Activated CD8-positive, alpha-beta memory T cell treated with anti-CD3 and anti-CD28 coated beads, Interleukin-2, amount 50 U/mL, for 4 hours (primary cell): ENCODE measurements at places on chromosomes 12 and 14.
A peak's percentile ranks its signal among the peaks of the same experiment; 100 is the strongest.

DNA sequence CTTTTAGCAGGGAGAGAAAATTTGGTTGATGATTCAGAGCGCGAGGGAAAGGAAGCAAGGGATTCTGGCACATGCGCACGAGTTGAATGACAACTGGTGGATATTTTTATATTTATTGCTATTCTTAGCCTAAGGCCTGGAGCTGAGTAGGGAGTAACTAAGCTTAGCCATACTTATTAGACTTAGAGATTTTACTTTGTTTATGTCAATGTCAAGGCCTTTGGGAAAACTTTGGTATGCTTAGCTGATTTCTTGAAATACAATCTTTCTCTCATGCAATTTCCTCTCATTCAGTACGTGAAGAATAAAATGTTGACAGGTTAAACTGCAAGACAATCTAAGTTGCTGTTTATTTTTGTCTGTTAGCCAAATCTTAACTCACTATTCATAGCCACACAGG, 101.1 kb downstream of the CRADD start:
- DNase-seq: no peak

GRCh38 chr12:4031703-4032291, 158.6 kb upstream of the PARP11 start:
- no peak for DNase-seq

GRCh38 chr14:86039176-86039575, 509.2 kb downstream of the FLRT2 start:
- no peak for DNase-seq

DNA sequence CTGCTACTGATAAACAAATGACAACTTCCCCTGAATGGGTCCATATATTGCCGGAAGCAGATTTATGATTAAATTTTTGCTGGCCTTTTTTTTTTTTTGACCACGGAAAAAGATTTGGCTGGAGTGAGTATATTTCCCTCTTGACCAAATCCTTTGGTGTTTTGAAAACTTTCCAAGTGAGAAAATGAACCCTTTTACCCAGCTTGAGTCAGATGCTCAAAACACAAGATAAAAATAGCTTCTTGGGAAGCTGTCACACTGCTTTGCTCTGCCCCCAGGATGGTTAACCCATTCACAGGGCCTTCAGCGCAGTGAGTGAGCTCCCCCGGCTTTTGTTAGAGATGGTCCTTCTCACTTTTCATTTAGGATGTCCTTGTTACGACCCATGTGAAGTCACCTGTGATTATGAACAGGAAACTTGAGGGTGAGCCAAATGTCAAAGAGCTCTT, 224.3 kb downstream of the PELI2 start:
- DNase-seq: no peak

DNA sequence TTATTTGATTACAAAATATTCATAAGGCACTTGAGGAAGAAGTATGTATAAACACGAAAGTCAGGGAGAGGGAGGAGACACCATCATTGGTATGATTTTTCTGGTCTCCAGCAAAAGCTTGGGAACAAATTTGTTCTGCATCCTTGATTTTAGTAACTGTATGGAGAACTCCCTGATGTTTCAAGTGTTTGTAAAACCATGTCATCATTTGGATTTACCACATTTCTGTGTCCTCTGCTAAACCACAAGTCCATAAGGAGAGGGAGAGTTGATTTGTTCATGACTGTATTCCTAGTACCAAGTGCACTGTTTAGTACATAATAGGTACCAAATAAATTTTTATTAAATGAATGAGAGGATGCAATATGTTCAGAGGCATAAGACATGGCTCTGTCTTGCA, 181.1 kb downstream of the BTG1 start:
- no peak for DNase-seq

GRCh38 chr12:20474016-20474415, 105.7 kb downstream of the PDE3A start:
- DNase-seq: no peak

DNA sequence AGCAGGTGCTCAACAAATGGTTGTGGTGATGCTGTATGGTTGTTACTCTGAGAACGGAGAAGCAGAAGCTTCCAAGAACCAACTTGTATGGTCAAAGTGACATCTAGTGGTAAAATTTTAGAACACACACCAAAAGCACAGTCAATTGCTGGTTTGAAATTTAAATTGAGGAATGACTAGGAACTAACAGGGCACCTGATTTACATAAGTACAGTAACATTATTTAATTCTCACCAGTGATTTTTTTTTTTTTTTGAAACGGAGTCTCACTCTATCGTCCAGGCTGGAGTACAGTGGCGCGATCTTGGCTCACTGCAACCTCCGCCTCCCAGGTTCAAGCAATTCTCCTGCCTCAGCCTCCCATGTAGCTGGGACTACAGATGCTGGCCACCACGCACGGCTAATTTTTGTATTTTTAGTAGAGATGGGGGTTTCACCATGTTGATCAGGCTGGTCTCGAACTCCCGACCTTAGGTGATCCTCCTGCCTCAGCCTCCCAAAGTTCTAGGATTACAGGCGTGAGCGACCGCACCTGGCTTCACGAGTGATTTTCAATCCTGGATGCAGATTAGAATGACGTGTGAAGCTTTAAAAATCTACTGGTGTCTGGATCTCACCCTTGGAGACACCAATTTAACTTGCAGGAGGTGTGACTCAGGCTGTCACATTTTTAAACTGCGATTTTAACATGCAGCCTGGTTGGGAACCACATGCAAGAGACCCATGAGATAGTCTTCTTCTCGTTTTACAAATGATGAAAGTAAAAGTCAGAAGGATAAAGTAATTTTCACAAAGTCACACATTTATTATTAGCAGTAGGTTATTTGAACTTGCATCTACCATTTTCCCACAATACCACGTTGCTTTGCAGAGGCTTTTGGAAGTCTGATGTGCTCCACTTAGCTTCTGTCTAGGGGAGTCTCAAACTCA, 14.1 kb upstream of the NUMB start:
- DNase-seq: no peak

- DNase-seq: no peak
These were observed 1.0 kb downstream of the PGF start for GRCh38 chr14:74954232-74954946.

GRCh38 chr12:93297032-93297431, 80.7 kb upstream of the NUDT4 start:
- DNase-seq: no peak

GRCh38 chr12:51744235-51744634, 104.3 kb downstream of the FIGNL2 start:
- no peak for DNase-seq

DNA sequence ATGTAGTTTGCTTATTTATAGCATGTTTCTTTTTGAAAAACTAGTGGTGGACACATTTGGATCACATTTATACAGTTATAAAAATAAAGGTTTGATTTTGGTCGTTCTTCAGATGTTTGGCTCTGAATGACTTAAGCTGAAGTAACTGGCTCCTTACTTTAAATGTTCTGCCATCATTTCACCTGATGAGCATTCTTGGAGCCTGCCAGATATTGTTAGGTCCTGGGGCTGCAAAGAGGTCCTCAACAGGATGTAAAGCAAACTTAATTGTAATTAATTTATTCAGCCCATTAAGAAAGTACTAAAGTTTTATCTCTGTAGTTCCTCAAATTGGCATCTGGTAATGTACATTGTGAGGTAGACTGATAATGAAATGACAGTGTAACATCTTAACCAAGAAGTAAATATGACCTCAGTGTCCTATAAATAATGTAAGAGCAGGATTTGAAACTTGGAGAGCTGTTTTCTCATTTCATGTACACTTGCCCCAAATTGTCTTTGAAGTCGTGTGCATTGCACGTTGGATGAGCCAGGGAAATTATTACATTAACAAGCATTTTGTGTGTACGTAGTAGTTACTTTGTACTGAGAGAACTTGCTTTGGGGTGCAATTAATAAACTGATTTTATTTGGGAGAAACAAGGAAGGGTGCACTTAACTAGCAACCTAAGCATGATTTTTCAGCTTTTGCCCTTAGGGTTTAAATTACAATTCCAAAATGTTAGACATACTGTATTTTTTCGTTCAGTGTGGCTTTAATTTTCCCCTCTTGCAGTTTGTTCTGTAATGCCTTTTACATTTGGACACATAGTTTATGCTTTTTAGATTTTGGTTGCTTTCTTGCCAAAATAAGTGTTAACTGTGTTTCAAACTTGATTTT, 7.5 kb downstream of the EIF5 start:
- no peak for DNase-seq

- DNase-seq: no peak
These were observed 5.2 kb downstream of the DDHD1 start for GRCh38 chr14:53147893-53148292.

DNA sequence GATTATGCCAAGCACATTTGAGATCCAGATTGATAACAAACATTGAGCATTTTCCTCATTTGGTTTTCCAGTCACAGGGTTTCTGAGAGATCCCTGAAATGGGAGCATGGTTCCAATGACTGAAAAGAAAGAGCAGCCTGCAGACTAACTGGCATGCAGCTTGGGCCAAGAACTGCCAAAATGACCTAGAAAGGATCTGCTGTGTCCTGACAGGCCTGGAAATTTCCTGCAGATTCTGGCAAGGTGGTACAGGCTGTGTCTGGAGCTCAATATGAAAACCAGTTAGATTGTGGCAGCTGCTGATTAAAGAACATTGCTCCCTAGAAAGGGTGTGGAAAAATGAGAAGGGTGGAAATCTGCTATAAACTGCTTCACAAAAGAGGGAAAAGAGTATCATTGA, 417.3 kb downstream of the IPO8 start:
- DNase-seq: no peak

GRCh38 chr14:69820991-69821390, 23.9 kb upstream of the SLC10A1 start:
- DNase-seq: no peak

DNA sequence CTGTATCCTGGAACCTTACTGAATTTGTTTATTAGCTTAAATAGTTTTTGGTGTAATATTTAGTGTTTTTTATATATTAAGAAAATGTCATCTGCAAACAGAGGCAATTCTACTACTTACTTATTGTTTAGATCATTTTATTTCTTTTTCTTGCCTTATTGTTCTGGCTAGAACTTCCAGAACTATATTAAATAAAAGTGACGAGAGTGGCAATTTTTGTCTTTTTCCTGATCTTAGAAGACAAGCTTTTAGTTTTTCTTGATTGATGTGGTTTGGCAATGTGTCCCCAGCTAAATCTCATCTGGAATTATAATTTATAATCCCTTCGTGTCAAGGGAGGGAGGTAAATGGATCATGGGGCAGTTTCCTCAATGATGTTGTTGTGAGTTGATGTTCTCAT, 857.8 kb downstream of the SLC6A15 start:
- no peak for DNase-seq

DNA sequence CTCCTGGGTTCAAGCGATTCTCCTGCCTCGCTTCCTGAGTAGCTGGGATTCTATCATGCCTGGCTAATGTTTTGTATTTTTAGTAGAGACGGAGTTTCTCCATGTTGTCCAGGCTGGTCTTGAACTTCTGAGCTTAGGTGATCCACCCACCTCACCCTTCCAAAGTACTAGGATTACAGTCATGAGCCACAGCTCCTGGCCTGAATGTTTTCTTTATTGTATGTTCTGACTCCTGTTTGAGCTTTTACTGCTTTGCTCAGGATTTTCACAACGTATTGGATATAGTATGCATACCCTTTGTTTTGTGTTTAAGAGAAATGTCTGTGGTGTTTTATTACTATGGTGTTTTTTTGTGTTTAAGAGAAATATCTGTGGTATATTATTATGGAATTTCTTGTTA, 37.2 kb downstream of the ATF7IP start:
- no peak for DNase-seq

GRCh38 chr12:53493610-53494391, 5.5 kb downstream of the MAP3K12 start:
- no peak for DNase-seq

DNA sequence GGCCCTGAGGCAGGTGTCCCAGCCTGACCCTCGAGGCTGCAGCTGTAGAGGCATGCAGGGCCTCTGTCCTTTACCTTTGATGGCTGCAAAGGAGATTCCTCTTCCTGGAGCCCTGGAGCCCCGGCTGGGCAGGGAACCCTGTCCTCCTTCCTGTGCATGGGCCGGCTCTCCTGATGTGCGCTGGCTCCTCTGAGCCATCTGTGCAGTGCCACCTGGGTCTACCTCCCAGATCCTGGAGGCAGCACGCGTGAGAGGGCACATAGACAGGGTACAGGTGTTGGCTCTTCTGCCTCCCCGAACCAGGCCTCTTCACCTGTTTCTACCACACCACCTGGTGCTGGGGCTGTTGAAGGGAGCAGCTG, 115.1 kb downstream of the BEGAIN start:
- DNase-seq: no peak

GRCh38 chr12:126747530-126748149, 1519.3 kb upstream of the TMEM132C start:
- peak; percentile 45 for DNase-seq

DNA sequence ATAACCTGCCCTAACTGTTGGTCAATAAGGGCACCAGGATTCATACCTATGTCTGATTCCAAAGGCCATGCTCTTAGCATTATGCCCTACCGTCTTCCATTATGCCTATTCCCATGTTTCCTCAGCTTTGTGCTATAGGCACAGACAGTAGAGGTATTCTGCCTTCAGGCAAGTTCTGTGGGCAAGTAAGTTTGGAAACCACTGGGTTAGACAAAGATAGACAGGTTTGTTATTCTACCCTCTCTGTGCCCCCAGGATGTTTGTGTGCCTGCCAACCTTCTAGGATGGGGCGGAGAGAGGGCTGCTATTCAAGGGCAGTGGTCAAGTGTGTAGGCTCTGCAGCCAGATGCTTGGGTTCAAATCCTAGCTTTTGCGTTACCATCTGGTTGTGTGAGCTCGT, 4.6 kb downstream of the RAPGEF3 start:
- DNase-seq: no peak
